ENCODE measurements at places on chromosomes 7 and 10.

GRCh38 chr7:120933475-120933874 lies 17.1 kb upstream of the ING3 start:
- DNase-seq = no peak

- no peak for DNase-seq
Measured at GRCh38 chr10:16717622-16718395, 99.4 kb downstream of the RSU1 start.

DNA sequence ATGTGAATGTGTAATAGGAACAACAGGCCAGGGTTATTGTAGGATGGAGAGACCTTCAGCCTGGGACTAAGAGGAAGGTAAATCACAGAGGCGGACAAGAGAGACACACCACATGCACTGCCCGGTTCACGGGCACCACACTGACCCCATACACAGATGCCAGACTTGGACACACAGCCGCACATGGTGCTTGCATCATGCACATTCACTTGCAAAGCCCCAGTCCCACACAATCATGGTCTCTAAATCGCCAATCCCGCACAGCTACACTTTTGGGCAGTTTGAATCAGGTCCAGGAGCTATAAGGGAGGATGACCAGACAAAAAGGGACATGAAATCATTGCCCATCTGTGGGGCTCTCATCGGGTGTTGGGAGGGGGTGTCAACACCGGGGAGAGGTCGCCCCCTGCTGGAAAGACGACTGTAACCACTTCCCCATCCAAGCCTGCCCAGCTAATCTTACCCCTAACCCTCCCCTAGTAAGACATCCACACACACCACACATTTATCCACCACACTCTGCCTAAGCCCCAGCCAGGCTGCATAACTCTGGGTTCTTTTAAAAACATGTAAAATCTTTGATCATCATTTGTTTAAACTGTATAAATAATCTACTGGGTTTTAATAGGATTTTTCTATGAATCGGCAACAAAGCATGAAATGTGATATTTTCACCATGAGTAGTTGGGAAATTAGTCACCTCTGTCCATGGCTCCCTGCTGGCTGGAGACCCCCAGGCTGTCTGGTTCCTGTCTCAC lies 40.5 kb upstream of the SLF2 start:
- DNase-seq = peak; percentile 27

- no peak for DNase-seq
Measured at GRCh38 chr7:83111391-83111790, 51.3 kb downstream of the PCLO start.

DNA sequence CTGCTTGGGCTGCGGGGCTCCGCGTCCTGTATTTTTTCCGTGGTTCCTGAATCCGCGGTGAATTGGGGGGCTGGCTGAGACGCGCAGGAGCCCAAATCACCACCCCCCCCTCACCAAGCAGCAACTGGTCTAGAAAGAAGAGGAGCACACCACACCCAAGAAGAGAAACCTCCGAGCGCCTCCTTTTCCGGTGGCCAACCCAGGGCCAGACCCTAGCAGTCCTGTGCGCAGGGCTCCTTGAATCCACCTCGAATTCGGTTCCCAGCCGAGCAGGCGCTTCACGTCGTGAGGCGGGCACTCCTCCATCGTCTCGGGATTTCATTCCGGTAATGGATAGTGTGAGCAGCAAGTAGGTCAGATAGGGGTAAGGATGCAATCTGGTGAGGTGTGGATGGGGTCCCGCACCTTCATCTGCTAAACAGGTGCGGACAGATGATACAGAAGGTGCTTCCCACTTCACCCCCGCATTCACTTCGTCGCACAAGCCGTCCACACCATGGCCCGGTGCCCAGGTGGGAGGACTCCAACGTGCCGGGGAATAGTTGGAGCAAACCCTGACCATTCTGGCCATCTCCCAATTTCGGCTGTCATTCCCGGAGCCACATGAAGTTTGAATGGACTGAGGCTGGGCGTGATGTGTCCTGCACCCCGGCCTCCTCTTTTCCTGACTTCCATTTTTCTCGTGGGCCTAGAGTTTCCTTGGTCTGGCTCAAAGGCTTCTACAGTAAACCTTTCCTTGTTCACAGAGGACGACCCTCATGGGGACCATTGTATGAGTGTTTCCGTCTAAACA lies 19.8 kb upstream of the ZNF273 start:
- DNase-seq = no peak

GRCh38 chr10:947881-948280 lies 16.4 kb upstream of the LARP4B start:
- DNase-seq = no peak

DNA sequence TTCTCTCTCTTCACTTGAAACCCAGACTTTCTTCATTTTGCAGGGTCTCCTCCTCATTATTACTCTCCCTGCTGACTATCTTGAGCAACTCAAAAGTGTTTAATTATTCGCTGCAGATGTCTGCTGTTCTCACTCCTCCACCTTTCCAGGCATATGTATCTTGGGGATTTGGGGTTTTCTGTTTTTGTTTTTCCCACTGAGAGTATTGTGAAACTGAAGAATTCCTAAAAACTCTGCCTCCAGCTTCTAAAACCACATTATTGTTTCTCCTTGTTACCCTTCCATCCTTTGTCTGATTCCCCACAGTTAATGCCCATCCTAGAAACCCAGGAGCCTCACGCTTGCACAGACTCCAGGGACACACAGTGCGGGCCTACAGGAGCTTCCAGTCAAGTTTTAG lies 51.3 kb downstream of the WNT2 start:
- DNase-seq = no peak

GRCh38 chr10:132533571-132534260 lies 3.9 kb upstream of the INPP5A start:
- DNase-seq = no peak

GRCh38 chr7:40865441-40866233 lies 730.8 kb downstream of the SUGCT start:
- DNase-seq = no peak

- DNase-seq = no peak
Measured at GRCh38 chr7:152862856-152863255, 103.3 kb downstream of the ACTR3B start.

DNA sequence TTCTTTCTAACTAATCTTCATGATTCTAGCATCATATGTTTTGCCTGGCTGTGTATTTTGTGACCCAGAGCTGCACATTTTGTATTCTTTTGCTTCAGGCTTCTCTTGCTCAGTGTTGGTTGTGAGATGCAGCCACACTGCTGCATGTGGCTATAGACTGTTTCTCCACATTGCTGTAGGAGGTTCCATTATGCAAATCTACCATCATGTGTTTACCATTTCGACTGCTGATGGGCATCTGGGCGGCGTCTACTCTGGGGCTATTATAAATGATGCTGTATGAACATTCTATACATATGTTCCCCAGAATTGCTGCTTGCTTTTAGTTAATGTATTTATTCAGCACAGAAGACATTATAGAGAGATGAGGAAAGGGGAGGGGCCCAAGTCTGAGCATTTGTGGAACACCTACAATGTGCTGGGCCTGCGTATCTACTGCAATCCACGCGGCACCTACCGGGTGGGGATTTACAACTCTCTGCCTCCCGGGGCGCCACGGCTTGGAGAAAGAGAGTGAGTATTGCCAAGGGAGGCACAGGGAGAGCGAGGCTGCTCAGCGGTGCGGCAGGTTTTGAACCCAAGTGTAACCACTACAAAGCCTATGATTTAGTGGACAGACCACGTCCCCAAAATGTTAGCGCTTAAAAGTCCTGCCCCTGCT lies 172.5 kb downstream of the PRKAG2 start:
- no peak for DNase-seq

DNA sequence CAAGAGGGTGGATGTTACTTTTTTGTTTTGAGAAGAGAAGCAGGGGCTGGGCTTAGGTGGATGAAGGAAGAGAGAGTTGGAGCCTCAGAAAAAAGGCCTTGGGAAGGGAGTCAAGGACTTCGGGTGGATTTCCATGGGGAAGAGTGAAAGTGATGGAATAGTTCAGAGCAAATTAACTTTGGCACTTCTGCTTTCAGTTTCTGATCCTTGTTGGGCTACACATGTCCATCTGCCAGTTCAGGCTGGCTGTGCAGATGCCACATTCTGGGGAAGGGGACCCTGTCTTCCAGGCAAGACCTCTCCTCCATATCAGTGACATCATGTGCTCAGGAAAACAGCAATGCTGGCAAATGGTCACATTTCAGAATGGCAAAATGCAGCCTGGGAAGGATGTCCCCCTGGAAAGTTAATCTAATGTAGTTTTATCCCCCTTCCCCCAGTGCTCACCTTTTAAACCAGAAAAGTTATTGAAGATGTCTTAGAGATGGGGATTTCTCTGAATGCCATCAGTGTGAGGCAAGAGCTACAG lies 86.0 kb downstream of the WDFY4 start:
- DNase-seq = no peak

- no peak for DNase-seq
Measured at GRCh38 chr7:151495360-151495759, 24.3 kb downstream of the RHEB start.

DNA sequence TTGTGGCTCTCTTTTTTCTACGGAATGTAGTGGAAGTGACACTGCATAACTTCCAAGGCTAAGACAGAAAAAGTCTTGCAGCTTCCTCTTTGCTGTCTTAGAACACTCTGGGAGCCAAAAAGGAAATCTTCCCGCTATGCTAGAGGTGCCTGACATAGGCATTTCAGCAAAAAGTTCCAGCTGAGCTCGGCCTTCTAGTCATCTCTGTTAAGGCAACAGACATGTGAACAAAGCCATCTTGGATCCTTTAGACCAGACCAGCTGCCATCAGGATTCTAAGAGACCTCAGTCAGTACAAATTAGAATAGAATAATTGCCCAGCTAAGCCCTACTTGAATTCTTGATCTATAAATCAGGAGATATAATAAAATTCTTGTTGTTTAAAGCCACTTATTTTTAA lies 16.3 kb upstream of the COL1A2 start:
- DNase-seq = no peak

- no peak for DNase-seq
Measured at GRCh38 chr10:12201543-12201942, 5.6 kb downstream of the CDC123 start.

GRCh38 chr10:72006026-72006425 lies 41.8 kb downstream of the CHST3 start:
- DNase-seq = no peak

DNA sequence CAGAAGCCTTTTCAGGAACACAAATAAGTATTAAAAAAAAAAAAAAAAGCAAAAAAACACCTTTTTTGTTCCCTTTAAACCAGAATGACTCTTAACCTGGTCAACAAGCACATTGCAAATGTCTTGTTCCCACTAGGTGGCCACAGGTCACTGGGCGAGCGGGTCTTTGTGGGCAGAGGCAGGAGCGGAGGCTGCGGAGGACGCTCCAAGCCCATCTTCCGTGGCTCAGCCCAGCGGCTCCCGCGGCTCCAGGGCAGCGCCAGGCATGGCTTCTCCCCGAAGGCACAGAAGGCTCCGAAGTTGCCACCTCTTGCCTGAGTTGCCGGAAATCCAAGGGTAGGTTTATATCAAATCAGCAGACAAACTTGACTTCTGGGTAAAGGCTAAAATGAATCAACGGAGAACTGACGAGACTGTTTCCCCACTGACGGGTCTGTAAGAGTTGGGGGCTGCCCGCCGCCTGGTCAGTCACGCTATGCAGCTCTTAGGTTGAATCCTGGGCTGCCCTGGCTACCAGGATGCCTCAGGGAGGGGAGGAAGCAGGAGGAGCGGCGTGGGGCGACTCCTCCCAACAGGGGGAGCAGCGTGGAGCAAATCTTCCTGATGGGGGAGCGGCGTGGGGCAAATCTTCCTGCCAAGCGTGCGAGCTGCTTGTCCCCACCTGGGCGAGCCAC lies 144.5 kb downstream of the PTPRN2 start:
- DNase-seq = no peak

GRCh38 chr7:159271781-159272180 lies 127.1 kb upstream of the VIPR2 start:
- DNase-seq = no peak

DNA sequence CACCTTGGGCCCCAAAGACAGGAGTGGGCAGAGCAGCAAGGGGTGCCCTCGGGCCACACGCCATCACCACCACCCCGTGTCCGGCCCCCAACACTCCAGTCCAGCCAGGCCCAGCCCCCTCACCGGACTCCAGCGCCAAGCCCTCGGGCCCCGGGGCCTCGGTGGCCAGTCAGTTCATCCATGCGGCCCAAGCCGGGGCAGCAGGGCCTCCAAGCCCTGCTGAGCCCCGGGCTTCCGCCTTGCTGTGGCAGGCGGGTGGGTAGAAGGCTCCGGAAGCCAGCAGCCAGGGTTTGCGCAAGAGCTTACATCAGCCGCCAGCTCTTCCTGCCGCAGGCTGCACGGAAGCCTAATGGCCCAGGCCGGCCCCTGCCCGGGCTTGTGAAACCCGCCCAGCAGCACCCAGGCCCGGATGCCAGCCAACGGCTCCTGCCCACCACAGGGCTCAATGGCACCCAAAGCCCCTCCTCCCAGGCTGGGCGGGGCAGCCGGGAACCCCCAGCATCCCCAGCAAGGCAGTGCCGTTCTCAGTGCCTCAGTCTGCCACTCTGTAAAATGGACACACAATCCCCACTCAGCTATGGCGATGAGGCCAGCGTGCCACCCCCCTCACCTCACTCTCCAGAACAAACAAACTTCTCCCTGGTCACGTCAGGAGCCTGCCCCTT lies 26.5 kb downstream of the TNRC18 start:
- peak; percentile 93 for DNase-seq

DNA sequence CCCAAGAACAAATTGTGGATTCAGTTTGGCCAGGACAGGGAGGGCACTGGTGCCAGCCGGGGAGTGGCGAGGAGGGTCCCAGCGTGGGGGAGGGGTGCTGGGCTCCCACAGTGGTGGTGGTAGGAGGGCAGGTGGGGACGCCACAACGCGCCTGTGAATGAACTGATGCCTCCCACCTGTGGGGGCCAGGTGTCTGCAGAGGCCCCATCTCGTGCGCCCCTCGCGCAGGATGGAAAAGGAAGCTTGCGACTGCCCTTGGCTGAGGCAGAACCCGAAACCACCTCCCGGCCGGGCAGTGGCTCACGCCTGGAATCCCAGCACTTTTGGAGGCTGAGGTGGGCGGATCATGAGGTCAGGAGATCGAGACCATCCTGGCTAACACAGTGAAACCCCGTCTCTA lies 72.0 kb downstream of the MICALL2 start:
- DNase-seq = no peak

DNA sequence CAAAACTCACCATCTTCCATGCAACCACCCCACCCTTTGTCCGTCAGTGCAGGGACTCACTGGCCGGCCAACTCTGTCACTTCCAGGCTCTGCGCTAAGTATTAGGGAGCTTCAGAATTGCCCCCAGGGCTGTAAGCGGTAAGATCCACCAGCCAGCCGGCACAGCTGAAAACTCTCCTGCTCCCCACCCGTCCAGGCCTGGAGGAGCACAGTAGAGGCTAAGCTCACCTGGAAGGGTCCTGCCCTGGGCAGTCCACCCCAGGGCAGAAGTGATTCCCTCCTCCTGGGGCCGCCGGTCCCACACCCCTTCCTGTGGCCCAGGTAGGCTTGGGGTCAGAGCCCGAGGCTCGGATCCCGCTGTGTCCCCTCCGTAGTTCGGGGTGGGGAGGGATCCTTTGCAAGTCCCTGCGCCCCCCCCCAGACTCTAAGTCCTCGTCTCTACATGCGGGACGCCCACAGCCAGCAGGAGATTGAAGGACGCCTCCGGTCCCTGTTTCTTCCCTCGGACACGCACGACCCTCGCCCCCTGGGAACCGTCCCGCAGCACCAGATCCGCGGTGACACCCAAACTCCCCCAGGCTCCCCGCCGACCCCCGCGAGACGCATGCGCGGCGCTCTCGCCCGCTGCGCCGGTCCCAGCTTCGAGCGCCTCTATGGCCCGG lies 138.9 kb downstream of the ARHGAP22 start:
- no peak for DNase-seq
